ENCODE measurements at places on chromosomes 4 and X.

DNA sequence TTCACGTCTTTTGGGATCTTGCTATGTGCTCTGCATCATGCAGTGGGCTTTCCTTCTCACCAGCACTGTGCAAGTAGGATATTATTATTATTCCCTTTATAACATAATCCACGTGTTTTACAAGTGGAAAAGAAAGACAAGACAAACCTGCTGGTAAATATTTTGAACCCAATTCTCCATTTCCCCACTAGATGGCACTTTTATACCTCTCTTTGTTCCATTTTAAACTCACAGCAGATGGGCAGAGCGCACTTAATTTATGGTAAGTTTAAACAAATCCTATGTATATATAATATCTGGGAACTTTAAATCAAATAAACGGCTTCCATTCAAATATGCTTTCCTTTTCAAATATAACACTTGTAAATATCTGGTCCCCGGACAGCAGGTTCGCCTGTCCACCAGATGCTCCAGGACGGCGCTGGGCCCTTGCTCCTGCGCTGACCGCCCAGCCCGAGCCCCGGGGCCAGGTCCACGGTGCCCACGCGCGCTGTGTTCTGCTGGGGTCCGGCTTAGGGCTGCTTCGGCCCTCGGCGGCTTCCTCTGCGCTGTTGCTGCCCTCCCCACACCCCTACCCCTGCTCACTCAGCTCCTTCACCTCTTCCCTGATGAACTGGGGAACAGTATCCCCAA lies 31.1 kb downstream of the F11 start:
- no peak for DNase-seq

DNA sequence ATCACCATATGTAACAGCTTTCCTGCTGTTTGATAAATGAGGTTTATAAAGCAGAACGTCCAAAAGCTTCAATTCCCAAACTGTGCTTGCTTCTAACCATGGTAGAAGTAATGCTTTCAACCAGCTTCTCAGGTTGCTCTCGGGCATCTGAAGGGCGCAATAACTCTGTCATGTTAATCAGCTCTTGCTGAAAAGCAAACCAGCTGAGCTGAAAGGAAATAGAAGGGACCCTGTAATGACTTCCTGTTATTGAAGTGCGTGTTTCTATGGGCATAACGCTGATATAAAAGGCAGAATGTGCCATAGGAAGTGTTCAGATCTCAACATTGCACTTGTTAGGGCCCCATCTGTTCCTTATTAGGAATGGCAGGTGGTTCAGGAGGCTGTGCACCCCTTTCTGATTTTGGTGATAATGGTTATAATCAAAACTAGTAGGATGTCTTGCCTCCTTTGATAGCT lies 21.2 kb downstream of the HERC3 start:
- DNase-seq, result peak; percentile 70

GRCh38 chr4:123740236-123740635 lies 343.6 kb downstream of the SPRY1 start:
- DNase-seq, result no peak

- no peak for DNase-seq
Observed at GRCh38 chr4:119652998-119653397, 24.4 kb upstream of the PDE5A start.

DNA sequence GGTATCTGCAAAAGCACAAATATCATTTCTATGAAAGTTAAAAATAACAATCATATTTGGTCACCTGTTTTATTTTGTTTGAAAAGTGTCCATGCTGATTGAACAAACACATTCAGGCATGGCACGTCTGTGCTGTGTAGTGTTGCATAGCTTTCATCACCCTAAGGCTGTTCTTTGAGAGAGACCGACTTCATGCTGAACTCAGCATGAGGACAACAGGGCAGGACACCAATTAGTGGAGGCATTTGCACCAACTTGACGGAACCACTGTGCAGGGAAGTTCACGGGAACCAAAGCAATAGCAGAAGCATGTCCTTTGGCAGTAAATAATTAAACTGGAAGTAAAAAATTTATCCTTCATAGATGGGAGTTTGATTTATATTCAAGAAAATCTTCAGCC lies 158.4 kb upstream of the SLC7A11 start:
- DNase-seq, result no peak

GRCh38 chrX:143854006-143854405 lies 29.9 kb upstream of the UBE2NL start:
- DNase-seq, result no peak

GRCh38 chrX:24282381-24283126 lies 31.3 kb downstream of the SUPT20HL2 start:
- DNase-seq, result no peak

DNA sequence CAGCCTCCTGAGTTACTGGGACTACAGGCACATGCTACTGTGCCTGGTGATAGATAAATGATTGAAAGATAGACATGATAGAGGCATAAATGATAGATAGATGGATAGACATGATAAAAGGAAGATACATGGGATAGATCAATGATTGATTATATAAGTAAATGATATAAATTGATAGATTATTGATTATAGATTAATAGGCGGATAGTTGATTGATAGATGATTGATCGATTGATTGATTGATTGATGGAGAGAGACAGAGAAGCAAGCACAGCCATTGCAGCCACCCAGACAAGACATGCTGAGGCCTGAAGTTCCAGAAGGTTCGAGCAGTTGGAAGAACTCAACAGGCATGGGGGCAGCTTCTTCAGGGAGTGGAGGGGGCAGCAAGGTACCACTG lies 17.7 kb upstream of the PLXNB3 start:
- DNase-seq, result no peak

DNA sequence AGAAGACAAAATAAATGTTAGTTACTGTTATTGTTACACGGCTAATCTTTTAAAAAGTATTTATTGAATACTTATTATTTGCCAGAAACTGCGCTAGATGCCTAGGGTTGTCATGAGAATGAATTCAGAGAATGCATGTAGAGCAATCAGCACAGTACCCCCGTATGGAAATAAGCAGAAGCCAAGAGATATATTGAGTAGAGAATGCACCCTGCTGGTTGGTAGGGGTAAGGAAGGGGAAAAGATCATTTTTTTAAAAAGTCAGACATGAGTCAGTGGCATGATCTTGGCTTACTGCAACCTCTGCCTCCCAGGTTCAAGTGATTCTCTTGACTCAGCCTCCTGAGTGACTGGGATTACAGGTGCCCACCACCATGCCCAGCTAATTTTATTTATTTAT lies 13.1 kb upstream of the DRP2 start:
- no peak for DNase-seq

GRCh38 chr4:91345632-91346031 lies 958.1 kb upstream of the GRID2 start:
- no peak for DNase-seq

DNA sequence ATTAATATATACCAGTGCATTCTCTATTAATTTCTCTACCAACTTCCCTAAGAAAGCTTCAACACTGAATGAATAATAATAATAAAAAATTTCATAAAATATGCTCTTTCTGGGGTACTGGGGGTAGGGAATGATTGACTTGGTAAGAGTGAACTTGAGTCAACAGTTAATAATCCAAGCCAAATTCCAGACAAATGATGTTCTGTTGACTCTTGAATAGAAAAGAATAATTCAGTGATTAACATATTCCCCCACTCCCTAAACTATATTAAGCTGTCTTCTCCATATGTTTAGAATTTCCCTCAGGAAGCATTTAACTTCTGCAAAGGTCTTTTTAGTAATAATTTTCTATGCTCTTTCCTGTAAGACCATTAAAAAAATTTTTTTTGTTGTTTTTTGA lies 12.3 kb downstream of the PGRMC2 start:
- DNase-seq, result no peak

GRCh38 chr4:139887962-139888735 lies 222.5 kb downstream of the MGST2 start:
- DNase-seq, result no peak

- no peak for DNase-seq
Observed at GRCh38 chrX:81336455-81337152, 134.7 kb downstream of the SH3BGRL start.

DNA sequence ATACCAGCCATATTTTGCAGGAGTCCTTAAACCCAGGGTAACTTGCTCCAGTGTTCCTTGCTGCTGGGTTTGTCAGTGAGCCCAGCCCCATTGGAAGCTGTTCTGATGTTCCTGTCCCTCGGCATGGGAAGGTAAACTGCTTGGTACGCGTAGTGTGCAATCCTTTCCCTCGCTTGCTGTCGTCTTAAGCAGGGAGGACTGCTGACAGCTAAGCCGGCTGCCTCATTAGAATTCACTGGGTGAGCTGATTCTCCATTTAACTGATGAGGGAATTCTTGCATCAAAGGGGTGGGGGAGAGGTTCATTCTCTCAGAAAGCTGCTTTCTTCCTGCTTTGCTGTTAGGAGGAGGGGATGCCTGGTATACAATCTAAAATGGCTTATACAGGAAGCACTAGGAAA lies 164.6 kb downstream of the MID1IP1 start:
- no peak for DNase-seq

- DNase-seq, result no peak
Observed at GRCh38 chrX:119760026-119760877, 1.9 kb downstream of the SOWAHD start.

DNA sequence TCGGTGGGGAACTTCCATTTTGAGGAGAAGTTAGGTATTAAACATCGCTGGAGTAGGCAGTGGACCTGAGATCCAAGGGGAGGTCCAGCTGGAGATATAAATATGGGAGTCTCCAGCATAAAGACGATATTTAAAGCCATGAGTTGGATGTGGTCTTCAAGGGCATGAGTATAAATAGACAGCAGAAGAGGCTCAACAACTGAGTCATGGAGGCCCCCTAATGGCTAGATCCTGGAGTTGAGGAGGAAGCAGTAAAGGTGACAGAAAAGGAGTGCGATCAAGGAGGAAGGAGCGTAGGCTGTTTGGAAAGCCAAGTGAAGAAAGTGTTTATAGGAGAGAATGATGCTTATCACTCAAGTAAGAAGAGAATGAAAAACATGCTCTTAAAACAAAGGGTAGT lies 18.1 kb upstream of the APBB2 start:
- no peak for DNase-seq

- DNase-seq, result no peak
Observed at GRCh38 chrX:18855919-18856644, 127.8 kb downstream of the PHKA2 start.

DNA sequence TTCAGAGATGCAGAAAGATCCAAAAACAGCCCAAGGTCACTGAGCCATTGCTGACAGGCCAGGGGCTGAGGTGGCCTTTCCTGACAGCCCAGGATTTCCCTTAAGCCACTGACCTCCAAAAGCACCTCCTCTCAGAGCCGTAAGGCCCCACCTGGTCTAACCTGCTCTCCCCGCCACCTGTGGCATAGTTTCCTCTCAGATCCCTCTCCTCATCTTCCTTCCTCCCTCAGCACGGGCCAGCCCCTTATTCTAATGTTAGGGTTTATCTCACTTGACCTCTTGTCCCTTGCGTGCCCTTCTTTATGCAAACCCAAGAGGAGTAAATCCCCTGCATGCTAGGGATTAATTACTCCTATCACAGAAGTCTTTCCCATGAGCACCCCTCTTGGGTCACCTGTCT lies 113.0 kb downstream of the RBM47 start:
- DNase-seq, result no peak

DNA sequence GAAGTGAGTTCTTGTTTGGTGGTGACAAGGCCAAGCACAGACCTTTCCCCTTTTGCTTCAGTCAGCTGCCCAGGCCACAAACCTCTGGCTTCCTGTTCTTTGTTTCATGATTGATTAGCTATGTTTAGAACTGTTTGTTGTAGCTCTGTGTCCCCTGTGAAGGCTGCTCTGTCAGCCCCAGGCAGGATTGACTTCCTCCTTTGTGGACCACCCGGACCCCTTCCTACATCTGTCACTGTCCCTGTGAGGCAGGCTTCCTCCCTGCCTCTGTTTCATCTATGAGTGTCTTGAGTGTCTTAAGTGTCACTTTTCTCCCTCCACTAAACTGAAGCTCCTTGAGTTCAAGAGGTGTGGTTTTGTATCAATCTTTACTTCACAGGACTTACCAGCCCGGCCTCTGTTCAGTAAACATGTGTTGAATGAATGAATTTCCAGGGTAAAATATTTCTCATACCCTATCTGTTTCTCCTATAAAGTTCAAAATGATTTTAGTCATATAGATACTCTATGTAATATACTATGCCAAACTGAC lies 83.5 kb downstream of the ZNF674 start:
- DNase-seq, result no peak

DNA sequence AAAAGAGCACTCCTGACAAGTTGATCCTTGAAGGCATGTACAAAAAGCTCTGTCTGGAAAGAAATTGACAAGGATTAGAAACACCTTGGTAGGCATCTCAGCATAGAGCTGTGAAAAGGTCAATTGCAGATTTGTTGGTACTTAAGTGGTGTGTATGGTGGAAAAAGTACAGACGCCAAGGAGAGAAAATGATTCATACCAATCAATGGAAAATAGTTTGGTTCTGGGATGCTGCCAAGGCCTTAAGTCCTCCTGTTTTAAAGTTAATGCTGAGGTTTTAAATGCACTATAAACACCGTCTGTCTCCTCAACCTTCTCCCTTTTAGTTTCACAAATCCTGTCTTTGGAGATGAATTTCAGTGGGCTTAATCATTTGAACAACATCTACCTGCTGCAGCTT lies 524.1 kb downstream of the IL15 start:
- DNase-seq, result no peak

DNA sequence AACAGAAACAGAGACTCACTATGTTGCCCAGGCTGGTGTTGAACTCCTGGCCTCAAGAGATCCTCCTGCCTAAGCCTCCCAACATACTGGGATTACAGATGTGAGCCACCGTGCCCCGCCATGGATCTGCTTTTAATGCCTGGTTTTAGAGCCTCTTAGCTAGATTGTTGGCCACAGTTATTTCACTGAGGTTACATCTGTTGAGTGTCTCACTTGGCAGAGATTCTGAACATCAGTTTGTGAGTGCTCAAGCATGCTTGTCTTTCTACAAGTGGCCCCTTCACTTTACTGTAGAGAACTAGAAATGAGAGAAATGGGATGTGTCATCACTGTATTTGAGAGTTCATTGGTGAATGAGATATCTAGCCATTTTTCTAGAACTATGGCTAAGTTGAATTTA lies 218.5 kb downstream of the APBB2 start:
- DNase-seq, result no peak

DNA sequence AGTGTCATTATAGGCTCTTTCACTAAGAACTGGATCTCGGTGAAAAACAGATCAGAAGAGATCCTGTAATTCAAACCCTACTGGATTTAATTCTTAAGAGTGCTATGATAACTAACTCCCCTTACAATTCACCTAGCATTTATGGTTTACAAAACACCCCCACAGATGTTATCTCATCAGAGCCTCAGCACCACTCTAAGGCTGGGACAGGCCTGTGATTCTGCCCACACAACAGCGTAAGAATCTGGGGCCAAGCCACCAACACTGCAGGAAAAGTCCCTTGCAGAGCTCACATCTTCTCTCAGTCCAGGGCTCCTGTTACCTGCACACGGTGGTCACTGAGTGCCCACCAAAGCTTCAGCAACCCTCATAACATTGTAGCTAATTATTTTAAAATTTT lies 8.9 kb downstream of the MFAP3L start:
- no peak for DNase-seq

DNA sequence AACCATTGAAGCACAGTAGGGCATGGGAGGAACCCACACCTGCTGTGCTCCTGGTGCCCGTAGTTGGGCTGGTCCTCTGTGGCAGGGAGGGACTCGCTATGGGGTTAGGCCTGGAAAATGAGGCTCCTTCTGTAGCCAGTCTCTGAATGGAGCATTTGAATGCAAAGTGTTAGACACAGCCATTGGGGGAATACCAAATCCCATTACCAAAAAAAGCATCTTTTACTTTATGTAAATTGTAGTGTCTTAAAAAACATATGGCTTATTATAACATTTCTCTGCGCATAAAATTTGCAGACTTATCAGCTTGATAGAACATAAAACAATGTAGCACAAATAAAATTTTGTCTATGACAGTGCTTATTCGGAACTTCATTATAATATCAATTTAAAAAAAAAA lies 129.2 kb upstream of the PDLIM3 start:
- no peak for DNase-seq

All from NCI-H2081 treated with DMSO at 0.1 percent for 48 hours (cell line).